ENCODE measurements at places on chromosomes 4 and X.

- peak; percentile 97 for DNase-seq
These were observed 20.0 kb downstream of the CFAP97 start for GRCh38 chr4:185183622-185184281.

DNA sequence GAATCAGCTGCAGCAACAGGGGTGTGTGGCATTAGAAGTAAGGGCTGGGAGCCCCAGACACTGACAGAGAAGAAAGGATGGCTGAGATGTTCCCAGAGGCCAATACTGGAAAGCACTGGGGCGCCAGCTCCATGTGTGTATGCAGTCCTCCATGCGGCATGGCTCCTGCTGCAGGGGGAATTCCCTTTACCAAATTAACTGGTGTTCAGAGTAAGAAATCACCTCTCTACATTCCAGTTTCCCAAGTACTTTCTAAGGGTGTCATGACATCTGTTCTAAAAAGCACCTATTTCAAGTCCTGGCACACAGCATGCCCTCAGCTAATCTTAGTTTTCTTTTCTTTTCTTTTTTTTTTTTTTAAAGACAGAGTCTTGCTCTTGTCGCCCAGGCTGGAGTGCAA, 98.0 kb downstream of the MAML3 start:
- no peak for DNase-seq

DNA sequence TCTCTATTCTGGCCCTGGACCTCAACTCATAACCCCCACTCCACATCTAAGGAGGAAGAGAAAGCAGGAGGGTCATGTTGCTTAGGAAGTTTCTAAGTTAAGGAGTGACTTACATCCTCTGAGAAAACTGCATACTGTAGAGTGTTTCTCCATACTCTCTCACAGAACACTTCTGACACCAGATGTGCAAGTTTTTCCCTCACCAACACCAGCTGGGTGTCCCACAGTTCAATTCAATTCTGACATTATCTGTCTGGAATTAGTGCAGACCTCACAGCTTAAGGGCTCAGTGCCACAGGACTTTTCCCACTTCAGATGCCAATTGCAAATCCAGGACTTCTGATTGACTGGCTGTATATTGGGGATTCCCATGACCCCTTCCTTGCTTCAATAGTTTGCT, 89.0 kb upstream of the SFRP2 start:
- no peak for DNase-seq

DNA sequence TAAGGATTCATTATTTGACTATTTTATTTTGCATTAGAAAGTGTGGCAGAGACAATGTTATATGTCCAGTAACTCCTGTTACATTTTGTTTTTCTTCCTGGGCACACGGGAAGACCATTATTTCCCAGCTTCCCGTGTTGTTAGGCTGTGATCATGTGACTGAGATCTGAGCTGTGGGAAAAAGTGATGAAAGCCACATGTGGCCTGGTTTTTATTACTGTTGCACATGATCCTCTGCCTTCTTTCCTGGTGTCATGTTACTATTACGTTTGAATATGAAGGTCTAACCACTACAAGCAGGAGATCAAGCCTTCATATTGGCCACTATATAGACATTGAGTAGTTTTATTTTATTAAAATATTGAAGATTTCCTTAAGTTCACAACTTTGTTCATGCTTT, 28.2 kb upstream of the MID1 start:
- peak; percentile 87 for DNase-seq

- DNase-seq = no peak
These were observed 87.1 kb upstream of the PUDP start for GRCh38 chrX:7235071-7235470.

DNA sequence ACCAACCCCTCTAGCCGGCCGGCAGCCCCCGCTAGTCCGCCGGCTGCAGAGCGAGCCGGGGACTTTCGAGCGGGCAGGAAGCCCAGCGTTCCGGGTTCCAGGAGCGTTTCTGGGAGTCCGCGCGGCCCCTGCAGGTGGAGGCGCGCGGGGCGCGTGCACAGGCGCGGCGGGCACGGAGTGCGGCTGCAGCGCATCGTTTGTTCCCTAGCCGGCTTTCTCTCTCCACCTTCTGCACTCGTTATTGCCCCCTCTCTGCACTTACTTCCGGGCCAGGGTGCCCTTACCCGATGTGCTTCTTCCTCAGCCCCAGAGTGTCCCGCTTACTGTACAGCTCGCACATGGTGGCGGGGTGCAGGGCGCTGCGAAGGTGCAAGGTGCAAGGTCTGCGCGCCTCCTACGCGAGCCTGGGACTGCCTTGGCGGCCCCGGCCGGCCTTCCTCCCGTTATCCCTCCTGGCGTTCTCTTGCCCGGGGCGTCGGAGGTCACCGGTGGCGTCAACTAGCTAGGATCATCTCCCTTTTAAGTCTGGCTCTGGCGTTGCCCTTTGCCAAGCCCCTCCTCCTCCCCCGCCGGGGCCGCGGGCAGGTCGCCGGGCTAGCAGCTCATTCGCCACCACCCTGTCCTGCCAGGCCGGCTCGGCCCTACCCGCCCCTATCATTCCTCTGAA, at the start of gene ETNPPL:
Gene ETNPPL (minus strand): TSS at position 495 of the 667 bp plus-strand sequence. CDS start 155 bp downstream, at position 340.
- DNase-seq = no peak

- DNase-seq = peak; percentile 57
These were observed 67.7 kb downstream of the MID1IP1 start for GRCh38 chrX:38868941-38869401.

GRCh38 chr4:55757356-55757952, 62.1 kb upstream of the EXOC1L start:
- DNase-seq = no peak

GRCh38 chrX:12779534-12779933, 11.7 kb upstream of the PRPS2 start:
- DNase-seq = no peak

DNA sequence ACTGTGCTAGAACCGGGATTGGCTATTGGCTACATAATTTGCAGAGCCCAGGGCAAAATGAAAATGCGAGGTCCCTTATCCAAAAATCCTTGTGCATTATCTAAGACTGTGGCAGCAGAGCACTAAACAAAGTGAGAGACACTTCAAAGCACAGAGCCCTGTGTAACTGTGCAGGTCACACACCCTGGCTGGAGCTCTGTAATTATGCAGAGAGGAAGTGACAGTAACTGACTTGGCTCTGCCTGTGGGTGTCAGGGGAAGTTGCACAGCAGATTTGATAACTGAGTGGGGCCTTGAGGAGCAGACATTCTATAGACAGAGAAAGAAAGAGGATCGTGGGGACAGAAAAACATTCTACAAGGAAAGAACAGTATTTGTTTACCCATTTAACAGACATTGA, 173.5 kb upstream of the FMR1 start:
- no peak for DNase-seq

- DNase-seq = no peak
These were observed 58.6 kb upstream of the GK2 start for GRCh38 chr4:79466621-79467020.

DNA sequence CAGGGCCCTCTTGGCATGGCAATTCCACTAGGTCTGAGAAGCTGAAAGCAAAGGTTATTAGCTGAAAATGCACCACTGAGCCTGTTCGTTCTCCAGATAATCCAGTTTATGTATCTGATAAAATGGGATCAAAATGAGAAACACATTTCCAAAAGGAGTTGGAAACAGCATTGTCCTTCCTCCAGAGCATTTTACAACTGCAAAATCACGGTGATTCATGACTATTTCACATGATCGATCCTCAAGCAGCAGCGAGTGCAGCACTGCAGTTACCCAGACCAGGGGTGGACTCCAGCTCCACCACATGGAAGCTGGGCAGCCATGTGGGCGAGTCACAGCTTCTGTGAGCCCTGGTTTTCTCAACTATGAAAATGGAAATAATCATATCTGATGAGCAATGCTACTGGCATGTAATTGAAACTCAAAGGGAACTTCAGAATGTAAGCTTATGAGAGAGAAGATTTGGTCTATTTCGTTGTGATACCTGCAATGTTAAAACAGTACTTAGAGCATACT, 78.7 kb upstream of the MSX1 start:
- DNase-seq = peak; percentile 79

DNA sequence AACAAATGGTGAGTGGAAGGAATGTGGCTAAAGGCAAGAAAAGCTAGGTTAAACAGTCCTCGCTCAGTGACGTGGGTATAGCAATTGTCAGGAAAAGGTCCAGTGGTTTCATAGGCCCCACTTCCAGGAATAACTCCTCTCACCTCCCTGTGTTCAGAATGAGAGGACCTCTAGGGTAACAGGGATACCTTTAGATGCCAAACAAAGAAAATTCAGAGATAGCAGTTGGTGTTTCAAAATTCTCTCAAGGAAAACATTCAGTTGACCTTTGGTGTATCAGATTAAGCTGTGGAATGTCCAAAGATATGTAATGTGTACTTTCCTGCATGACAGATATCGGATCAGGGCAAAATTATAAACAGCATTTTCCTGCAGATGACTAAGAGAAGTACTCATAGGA, 155.9 kb downstream of the ARHGAP6 start:
- peak; percentile 81 for DNase-seq

DNA sequence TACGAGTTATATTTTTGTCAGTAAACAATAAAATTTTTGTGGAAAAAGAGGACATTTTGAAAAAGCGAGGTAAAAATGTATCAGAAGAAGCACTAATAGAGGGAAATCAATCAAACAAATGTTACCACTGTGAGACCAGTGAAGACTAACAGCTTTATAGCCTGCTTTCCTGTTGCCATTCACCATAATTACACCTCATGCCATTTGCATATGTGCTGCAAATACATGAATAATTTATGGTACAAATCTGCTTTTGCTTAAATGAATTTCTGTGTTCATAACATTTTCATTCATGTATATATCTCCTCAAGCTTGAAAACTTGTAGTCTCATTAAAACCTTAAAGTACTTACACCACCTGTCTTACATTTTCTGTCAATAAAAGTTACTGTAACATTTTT, 830.8 kb downstream of the ADGRL3 start:
- no peak for DNase-seq

- peak; percentile 5 for DNase-seq
These were observed 164.0 kb upstream of the RASGEF1B start for GRCh38 chr4:81635739-81636138.
